ENCODE measurements at places on chromosomes 16 and 17. TPM values are rescaled to one million over a fixed set of nuclear protein-coding genes. Genes with fewer than 3 reads are reported as not detected.

Gene CPHXL2
- not detected for polyA plus RNA-seq

Gene NFATC3
- 33.2 TPM for polyA plus RNA-seq

Gene CDRT15L2
- not detected for polyA plus RNA-seq

Gene TEX2
- 29.1 TPM for polyA plus RNA-seq

Gene SPN
- 0.37 TPM for polyA plus RNA-seq

Gene SLC16A5
- 0.27 TPM for polyA plus RNA-seq

Gene SEPTIN12
- not detected for polyA plus RNA-seq

Gene TP53TG3B
- 13.1 TPM for polyA plus RNA-seq

Gene KRT24
- not detected for polyA plus RNA-seq

Gene EFCAB13
- 2.2 TPM for polyA plus RNA-seq

Gene SYNGR3
- polyA plus RNA-seq: 59.3 TPM

Gene CEP20
- polyA plus RNA-seq: 20.1 TPM

Gene RHBDL3
- polyA plus RNA-seq: 26.6 TPM

Gene ATP1B2
- 149 TPM for polyA plus RNA-seq

Gene OR1G1
- not detected for polyA plus RNA-seq

Gene TMEM238L
- polyA plus RNA-seq: not detected

Gene PRSS36
- polyA plus RNA-seq: 0.92 TPM

Gene QRICH2
- polyA plus RNA-seq: 1.3 TPM

Gene WNK4
- polyA plus RNA-seq: 0.80 TPM

Gene NT5M
- 38.0 TPM for polyA plus RNA-seq

Gene GGA3
- 25.2 TPM for polyA plus RNA-seq

Gene RUNDC3A
- 304 TPM for polyA plus RNA-seq

Gene TBC1D28
- polyA plus RNA-seq: not detected

Gene PRSS33
- polyA plus RNA-seq: not detected

Gene TEDC2
- 20.4 TPM for polyA plus RNA-seq

Gene KRT40
- polyA plus RNA-seq: not detected

Gene NATD1
- 19.6 TPM for polyA plus RNA-seq

Gene ITGAD
- not detected for polyA plus RNA-seq

Gene OR1A1
- not detected for polyA plus RNA-seq

Gene CDH11
- polyA plus RNA-seq: 10.4 TPM

Gene CACNG3
- polyA plus RNA-seq: 13.6 TPM

Gene CD300LB
- not detected for polyA plus RNA-seq

Gene KCNJ12
- polyA plus RNA-seq: 2.9 TPM

Gene CNTD1
- polyA plus RNA-seq: 0.31 TPM

Gene ITGAL
- polyA plus RNA-seq: 1.5 TPM

Gene ORC6
- 8.8 TPM for polyA plus RNA-seq

Measured in brain (organoid and tissue), 16 donors.